ENCODE measurements at places on chromosomes 2 and 18.

- no peak for DNase-seq
Measured at GRCh38 chr2:204964414-204964813, 419.1 kb downstream of the PARD3B start.

GRCh38 chr2:46336283-46336959 is 39.2 kb downstream of the EPAS1 start:
- DNase-seq, result no peak

- DNase-seq, result no peak
Measured at GRCh38 chr2:231515603-231516002, 14.6 kb downstream of the NMUR1 start.

DNA sequence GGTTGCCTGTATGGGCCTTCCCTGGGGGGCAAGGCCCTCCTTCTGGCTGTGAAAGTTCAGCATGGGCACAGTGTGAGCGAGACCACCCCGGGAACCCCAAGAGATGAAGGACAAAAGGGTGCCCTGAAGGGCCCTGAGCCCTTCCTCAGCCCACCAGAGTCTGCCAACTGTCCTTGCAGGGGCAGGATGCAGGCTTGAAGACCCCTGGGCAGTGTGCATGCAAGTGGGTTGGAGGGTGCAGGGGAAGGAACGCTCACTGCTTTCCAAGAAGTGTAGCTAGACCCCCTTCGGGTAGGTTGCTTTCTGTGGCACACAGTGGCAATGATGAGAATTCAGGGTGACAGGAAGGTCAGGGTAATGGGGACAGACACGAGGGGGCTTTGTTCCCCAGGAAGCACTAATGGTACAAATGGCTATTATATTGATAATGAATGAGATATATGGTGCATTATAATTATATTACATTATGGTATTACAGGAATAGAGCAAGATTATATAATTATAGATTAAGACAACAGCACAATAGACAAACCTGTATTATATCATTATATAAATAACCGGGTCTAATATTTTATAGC is 228.7 kb downstream of the ATAD2B start:
- DNase-seq, result no peak

DNA sequence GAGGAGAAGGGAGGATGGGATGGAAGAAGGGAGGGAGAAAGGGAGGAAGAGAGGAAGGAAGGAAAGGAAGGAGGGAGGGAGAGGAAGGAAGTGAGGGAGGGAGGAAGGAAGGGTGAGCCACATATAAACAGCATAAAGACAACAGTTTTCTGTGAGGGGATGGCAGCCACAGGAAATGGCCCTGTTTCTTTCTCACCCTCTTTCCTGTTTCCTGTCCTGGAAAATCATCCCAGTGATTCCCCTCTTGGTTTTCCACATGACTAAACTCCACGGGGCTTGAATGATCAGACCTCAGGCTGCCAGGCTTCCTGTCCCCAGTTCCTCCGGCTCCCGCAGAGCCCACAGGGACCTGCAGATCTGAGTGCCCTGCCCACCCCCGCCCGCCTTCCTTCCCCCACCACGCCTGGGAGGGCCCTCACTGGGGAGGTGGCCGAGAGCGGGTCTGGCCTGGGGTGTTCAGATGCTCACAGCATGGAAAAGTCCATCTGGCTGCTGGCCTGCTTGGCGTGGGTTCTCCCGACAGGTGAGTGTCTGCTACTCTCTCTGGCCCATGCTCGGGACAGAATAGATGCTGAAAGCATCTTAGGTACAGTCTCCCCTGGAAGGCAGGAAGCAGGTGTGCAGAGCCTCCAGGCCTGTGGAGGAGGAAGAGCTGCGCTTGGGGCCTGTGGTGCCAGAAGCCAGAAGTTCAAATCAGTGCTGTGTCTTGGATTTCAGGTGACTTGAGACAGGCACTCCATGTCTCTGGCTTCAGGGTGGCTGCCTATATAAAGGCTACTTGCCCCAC is at the start of gene SIGLEC15:
SIGLEC15 (plus strand) TSS at position 418 of the 787 bp plus-strand sequence; CDS start at position 472, 54 bp downstream.
- DNase-seq, result no peak

DNA sequence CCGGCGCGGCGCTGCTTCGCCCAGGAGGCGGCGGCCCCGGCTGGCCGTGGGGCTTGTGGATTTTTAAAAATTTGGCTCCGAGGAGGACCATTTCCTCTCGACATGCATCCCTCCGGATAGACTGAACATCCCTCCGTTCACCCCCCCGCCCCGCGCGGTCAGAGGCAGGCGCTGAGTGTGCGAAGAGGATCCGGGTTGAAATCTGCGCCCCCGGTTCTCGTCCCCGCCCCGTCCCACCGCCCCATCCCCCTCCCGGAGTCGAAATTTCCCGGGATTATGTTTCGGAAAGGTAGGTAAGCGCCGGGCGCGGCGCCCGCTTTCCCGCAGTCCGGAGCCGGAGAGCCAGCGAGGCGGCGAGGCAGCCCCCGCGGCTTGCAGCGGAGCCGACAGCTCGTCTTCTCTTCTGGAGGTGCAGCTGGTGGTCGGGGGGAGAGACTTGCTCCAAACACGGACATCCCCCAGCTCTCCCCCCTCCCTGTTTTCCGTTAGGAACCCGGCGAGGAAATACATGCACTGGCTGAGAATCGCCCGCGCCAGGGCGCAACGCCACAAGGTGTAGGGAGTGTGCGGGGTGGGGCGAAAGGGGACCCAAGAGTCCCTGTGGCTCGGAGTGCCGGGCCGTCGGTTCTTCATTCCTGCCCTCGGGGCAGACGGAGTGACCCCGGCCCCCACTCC is at the start of gene PRKCE:
PRKCE (plus strand) TSS at position 261 of the 675 bp plus-strand sequence.
- peak; percentile 6 for DNase-seq

DNA sequence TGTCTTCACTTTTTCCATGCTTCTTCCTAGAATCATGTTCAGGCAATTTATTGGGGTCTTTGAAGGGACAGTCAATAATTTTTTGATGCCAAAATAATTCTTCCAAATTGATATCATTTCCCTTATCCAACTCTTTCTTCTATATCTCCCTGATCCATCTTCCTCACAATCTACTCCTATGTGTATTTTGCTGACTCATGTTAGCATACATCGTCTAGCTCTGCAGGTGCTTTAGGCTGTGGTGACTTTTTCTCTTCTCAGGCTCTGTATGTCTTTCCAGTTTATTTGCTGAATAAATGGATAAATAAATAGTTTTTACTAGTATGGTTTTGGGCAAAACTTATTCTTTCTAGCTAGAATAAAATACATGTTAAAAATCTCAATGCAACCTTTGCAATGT is 1650.9 kb upstream of the TMEFF2 start:
- no peak for DNase-seq

- DNase-seq, result no peak
Measured at GRCh38 chr2:165725421-165725820, 68.6 kb downstream of the GALNT3 start.

DNA sequence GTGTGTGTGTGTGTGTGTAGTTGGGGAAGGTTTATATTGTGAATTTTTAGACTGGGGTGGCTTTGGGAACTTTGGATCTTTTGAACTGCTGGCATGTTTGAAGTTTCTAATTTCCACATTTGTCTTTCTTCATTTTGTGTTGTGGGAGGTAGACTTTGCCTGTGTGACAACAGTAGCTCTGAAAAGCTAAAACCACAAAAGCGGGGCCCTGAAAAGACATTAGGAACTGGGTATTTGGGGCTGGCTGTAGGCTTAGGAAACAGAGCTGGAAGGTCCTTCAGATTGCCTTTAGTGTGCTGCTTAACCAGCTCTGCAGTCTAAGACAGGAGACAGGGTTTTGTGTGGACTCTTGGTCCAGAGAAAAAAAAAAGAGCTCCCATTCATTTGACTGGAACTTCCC is 27.2 kb upstream of the DOCK10 start:
- no peak for DNase-seq

DNA sequence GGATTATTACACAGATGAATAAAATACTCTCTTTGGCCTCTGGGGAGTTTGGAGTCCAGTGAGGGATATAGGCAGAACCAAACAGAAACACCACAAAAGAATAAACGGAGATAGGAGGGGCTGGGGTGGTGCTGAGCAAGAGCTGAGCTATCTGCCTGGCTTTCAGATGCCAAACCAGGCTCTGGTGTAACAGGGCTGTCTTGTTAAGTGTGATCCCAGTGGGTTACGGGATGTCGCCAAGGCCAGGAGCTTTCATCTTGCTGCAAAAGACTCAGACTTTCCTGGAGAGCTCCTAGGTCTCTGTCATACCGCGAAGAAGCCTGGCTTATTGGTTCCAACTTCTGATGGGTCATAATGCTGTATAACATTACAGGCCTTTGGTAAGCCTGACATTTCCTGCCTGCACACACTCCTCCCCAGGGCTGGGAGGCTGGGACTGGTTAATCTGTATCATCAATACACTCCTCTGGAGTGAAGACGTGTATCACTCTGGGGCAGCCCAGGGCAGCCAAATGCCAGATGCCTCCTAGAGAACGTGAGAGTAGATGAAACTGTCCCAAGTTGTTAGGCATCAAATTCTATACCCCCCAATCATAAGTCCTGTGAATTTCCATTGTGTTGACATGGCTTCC is 60.5 kb downstream of the STPG4 start:
- DNase-seq, result no peak

DNA sequence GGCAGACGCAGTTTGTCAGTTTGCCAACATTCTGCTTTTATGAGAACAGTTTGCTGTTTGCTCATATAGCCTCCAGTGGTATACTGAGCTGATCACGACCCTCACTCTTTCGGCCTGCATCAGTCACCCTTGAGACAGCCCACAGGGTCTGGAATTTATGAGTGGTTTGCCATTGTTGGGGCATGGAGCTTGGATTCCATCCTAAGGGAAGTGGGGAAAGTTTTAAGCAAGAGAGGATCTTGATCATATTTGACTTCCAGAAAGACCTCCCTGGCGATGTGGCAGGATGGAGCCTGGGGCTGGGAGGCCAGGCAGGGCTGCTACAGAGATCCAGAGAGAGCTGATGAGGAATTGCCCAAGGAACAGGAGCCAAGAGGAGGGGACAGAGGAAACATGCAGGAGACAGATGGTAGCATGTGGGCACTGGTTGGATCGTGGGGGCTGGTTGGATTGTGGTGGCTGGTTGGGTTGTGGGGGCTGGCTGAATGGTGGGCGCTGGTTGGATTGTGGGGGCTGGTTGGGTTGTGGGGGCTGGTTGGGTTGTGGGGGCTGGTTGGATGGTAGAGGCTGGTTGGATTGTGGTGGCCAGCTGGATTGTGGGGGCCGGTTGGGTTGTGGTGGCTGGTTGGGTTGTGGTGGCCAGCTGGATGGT is 27.3 kb upstream of the GPR17 start:
- DNase-seq, result no peak

DNA sequence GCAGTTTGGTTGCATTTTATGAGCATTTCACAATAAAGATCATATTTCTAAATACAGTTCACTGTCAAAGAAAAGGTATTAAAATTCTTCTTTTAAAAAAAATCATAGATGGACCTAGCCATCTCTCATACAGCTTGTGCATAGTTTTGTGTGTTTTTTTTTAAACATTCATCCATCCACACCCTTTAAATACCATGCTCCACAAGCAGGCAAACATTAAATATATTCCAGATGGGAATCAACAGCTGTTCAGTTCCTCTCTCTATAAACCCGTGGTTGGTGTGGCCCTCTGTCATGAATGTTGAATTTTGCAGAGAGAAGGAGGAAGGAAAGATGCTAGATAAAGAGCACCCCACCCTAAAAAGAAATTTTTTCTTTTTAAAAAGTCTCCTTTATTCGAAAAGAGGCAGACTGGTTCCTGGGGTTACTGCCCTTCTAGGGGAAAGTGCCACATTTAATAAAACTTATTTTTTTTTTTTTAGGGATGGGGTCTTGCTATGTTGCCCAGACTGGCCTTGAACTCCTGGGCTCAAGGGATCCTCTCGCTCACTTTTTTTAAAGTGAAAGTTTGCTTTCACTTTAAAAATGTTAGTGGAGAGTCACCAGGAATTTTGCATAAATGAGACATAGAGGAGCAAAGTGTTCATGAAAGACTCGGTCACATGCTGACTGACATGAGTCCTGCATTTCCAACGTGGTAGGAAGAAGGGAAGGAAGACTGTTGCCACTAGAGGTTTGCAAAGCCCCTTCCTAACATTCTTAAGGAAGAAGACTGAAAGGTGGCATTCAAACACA is 73.9 kb upstream of the LMAN1 start:
- DNase-seq, result no peak

DNA sequence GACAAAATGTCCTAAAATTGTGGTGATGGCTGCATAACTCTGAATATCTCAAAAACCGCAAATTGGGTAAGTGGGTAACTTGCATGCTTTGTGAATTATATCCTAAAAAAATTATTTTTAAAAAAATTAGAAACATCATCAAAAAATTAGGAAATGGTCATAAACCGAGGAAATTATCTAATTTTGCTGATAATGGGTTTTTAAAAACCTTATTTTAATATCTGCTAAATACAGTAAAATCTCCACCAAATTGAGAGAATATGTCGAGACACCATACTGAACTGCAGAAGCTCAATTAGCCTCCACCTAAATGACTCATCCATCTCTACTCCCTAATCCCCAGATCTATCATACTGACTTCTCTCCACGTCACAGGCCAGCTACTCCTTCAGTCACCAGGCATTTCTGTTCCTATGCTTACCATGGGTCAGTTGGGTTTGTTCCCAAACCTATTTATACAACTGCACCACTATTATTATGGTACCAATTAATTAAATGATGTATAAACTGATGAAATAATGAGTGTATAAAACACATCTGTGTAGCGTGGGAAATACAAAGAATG is 36.1 kb downstream of the SPIRE1 start:
- DNase-seq, result no peak

DNA sequence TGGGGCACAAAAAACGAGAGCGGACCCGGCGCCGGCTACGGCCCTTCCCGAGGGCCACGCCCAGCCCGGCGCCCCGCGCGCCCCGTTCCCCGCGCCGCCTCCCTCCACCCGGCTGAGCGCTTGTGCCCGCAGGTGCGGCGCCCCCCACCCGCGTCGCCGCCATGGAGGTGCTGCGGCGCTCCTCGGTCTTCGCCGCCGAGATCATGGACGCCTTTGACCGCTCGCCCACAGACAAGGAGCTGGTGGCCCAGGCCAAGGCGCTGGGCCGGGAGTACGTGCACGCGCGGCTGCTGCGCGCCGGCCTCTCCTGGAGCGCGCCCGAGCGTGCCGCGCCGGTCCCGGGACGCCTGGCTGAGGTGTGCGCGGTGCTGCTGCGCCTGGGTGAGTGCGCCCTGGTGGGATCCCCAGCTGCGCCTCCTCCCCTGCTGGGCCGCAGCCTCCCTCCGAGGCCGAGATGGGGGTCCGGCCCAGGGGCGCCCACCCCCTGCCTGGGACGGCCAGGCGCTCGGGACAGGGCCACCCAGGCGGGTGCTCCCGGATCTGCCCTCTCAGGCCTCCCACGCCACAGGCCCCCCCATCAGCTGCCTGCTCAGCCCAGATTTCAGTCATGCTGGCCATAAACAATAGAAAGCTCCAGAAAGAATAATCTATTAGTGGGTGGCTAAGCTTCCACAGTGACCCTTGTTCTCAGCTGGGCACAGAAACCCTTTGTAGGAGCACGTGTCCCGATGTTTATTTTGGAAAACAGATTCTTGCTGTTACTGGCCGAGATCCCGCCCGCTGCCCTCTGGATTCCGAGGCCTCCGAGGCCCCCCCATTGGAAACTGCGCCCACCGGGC is 997 bp downstream of the BOK start:
- no peak for DNase-seq

GRCh38 chr2:173136599-173136998 is 61.0 kb downstream of the MAP3K20 start:
- no peak for DNase-seq

DNA sequence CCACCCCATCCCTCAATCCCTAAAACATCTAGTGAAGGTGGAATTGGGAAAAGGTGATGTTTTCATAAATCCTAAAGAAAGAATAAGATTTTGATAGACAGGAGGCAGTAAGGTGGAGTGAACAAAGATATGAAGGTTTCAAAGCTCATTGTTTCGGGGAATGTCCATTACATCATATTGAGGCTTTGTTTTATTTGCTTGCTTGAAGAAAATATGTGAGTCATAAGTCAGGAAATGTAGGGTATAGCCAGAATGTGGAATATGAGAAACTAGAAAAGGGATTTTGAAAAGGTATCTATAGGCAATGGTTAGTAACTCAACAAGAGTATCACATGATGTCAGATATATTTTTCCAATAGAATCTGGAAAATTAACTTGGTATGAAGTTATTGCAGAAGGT is 1178.5 kb upstream of the ACVR2A start:
- no peak for DNase-seq

Measured in stimulated activated CD8-positive, alpha-beta memory T cell treated with anti-CD3 and anti-CD28 coated beads, Interleukin-15, amount 100 ng/mL, for 4 hours (primary cell).